ENCODE measurements at places on chromosomes 2 and 18.

DNA sequence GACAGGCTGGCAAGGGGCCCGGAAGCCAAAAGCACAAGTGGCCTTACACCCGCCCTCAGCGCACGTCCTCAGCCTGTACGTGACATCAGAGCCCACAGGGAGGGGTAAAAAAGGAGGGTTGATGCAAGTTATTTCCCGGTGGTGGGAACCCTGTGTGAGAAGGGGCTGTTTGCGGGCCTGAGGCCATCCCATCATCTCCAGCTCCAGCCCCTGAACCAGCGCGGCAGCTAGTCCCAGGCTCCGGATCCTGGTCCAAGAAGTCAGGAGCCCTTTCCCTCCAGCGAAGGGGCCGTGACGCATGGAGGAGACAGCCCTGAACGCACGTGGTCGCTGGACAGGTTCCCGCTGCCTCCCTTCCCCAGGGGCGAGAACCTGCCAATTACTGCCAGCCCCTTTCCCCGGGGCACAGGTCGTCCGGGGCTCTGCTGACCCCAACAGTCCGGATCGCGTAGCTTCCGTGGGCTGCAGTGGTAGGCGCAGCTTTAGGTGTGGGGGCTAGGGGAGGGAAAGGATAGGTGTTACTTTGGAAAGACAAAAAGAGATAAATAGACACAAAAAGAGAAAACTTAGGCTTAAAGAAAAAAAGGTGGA is 1.3 kb upstream of the LRP2 start:
- DNase-seq = no peak

DNA sequence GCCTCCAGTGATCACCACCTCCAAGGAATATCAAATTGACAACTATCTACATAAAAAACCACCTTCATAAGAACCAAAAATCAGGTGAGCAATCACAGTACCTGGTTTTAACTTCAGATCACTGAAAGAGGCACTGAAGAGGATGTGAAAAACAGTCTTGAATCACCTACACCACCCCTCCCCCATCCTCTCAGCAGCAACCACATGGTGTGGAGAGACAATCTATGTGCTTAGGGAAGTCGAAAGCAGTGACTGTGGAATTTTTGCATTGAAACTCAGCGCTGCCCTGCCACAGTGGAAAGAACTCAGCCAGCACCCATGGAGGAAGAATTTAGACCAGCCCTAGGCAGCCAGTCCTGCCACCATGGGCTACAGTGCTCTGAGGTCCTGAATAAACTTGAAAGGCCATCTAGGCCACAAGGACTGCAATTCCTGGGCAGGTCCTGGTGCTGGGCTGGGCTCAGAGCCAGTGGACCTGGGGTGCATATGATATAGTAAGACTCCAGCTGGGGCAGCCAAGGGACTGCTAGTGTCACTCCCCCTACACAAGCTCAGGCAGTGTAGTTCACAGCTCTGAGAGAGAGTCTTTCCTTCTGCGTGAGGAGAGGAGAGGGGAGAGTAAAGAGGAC is 75.6 kb downstream of the ATL2 start:
- no peak for DNase-seq

DNA sequence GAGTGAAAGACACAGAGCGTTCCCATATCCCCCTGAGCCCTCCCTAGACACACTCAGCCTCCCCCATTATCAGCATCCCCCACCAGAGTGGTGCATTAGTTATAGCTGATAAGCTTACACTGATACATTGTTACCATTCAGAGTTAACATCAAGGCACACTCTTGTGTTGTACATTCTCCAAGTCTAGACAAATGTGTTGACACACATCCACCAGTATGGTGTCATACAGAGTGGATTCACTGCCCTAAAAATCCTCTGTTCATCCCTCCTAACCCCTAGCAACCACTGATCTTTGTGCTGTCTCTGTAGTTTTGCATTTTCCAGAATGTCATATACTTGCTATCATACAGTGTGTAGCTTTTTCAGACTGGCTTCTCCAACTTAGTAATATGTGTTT is 78.0 kb upstream of the RPL31 start:
- DNase-seq = no peak

- DNase-seq = no peak
Observed at GRCh38 chr2:168515502-168515901, 59.4 kb downstream of the CERS6 start.

DNA sequence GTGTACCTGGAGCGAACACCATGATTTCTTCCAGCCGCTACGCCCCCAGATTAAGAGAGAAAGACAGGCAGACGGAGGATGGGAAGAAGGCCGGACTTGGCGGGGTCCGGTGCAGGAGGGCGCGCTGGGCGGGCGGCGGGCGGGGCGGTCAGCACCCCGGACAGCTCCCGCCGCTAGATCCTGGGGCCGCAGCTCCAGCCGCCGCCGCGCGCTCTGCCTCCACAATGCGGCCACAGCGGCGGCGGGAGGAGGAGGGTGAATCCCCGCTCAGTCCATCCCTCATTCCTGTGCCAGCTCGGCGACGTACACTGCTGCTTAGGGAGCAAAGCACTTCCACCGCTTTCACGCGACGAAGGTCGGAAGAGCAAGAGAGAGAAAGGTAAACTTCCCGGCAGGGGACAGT is at the start of gene AKAIN1:
TSS of gene AKAIN1 (minus strand) at position 226 of the 403 bp plus-strand sequence. CDS start at position 22, 204 bp downstream.
- no peak for DNase-seq

GRCh38 chr18:14974576-14974975 is 226.6 kb downstream of the ANKRD30B start:
- DNase-seq = no peak

DNA sequence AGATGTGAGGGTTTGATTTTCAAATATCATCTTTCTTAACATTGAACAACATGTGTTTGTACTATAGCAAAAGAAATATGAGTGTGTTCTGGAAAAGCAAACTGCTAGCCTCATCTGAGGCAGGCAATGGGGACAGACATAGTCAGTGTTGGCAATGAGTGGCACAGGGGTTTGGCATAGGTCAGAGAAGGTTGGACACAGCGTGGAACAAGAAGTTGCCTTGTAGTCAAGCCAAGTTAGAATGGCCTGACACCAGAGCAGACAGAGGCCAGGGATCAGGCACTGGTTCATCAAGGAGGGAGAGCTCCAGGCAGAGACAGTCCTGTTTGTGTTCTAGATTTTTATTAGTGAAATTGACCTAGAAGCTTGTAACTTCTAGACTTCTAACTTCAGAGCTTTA is 100.8 kb upstream of the TANK start:
- no peak for DNase-seq

All from sigmoid colon (tissue), 7 donors.